Placental epithelial cell (primary cell): ENCODE measurements at places on chromosomes 5 and 9. TPM values are rescaled to one million over a fixed set of nuclear protein-coding genes. Genes with fewer than 3 reads are reported as not detected.

The PDLIM4 gene
- total RNA-seq, result 39.3 and 132 TPM in 2 replicates

The ARL10 gene
- total RNA-seq, result 9.8 and 13.0 TPM in 2 replicates

The PLAC8L1 gene
- not detected in 2 replicates for total RNA-seq

The CEL gene
- 0.54 and 0.79 TPM in 2 replicates for total RNA-seq

The SLC25A2 gene
- total RNA-seq, result 0.22 and 0.39 TPM in 2 replicates

The IL9 gene
- total RNA-seq, result not detected in 2 replicates

The WNT8A gene
- total RNA-seq, result not detected in 2 replicates

The GABRA1 gene
- not detected in 2 replicates for total RNA-seq

The RAB3C gene
- under 0.01 TPM in 1 of 2 replicates, not detected in the other for total RNA-seq

The PRR16 gene
- 14.7 and 36.1 TPM in 2 replicates for total RNA-seq
